ENCODE measurements at places on chromosomes 1 and 21.

DNA sequence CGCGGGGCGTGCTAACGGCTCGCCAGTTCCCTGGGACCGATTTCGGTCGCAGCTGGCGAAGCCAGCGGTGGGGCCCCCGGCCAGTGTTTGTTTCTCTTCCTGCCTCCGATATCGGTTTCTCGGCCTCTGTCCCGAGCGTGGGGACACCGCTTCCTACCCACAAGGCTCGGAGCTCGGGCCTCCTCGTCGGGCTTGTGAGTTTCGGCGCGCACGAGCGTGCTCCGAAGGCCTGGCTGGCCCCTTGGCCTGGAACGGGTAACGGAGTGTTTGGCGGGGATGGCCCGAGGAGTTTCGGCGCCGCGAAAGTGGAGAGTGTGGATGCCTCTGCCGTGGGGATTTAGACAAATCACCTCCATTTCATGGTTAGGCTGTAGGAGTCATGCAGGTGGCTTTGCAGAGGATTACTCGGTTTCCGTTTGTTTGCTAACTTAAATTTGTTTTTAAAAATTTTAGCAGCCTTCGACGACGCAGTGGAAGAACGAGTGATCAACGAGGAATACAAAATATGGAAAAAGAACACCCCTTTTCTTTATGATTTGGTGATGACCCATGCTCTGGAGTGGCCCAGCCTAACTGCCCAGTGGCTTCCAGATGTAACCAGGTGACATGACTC, 559 bp downstream of the RBBP4 start:
- peaks cover 19% of the 10 kb centered on the region for H3K4me1 ChIP-seq
- peaks cover 44% of the 10 kb centered on the region for H3K36me3 ChIP-seq
- no peak for DNase-seq
- H3K4me3 ChIP-seq, result peak overlapping the region; percentile 73

DNA sequence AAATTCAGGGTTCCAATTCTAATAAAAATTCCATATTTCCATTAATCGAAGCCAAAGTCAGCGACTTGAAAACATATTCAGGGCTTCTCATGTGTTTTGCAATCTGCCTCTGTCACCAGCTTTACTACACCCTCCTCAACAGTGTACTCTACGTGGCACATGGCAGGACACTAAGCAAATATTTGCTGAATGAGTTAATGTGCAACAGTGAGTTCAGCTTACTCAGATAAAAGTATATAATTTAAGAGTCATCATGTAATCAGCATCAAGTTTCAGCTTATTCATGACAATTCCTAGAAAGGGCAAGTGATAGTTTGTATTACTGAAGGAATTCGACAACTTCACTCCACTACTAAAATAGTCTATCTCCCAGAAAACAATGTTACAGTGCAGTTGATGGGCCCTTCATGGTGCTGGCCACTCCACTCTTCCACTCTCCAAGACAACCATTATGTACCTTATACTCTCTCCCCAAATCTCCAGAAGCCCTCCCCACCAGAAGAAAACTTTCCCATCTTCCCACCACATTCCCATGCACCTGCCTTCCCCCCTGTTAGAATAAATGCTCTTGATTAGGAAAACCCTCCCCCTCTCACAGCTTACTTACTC, 97.3 kb downstream of the TTLL7 start:
- H3K4me3 ChIP-seq, result no peak overlapping the region
- no peak for DNase-seq
- no peaks in the 10 kb centered on the region for H3K36me3 ChIP-seq
- no peaks in the 10 kb centered on the region for H3K4me1 ChIP-seq

GRCh38 chr1:189211742-189212141, 1265.9 kb downstream of the BRINP3 start:
- H3K36me3 ChIP-seq, result no peaks in the 10 kb centered on the region
- H3K4me3 ChIP-seq, result no peak overlapping the region
- H3K4me1 ChIP-seq, result no peaks in the 10 kb centered on the region
- no peak overlapping the region for H3K27ac ChIP-seq

- H3K4me1 ChIP-seq, result peaks cover 7% of the 10 kb centered on the region
- no peaks in the 10 kb centered on the region for H3K36me3 ChIP-seq
- H3K27ac ChIP-seq, result no peak overlapping the region
- no peak for DNase-seq
- no peaks in the 10 kb centered on the region for H3K27me3 ChIP-seq
Observed at GRCh38 chr1:47963568-47964358, 33.4 kb downstream of the TRABD2B start.

Data from heart left ventricle (tissue), 16 donors.